Activated CD8-positive, alpha-beta memory T cell treated with anti-CD3 and anti-CD28 coated beads for 48 hours (primary cell): ENCODE measurements at places on chromosomes 7 and 10.

- DNase-seq: no peak
Measured at GRCh38 chr7:51226916-51227535, 89.6 kb downstream of the COBL start.

- DNase-seq: no peak
Measured at GRCh38 chr10:60023155-60023877, 117.0 kb upstream of the CCDC6 start.

- no peak for DNase-seq
Measured at GRCh38 chr10:2335626-2336025, 598.3 kb upstream of the ADARB2 start.

GRCh38 chr10:99329304-99329553 lies at the start of gene CNNM1:
Gene CNNM1, plus strand, starts transcription at chr10:99329356. Its CDS starts 32 bp downstream, at chr10:99329388.
- no peak for DNase-seq

DNA sequence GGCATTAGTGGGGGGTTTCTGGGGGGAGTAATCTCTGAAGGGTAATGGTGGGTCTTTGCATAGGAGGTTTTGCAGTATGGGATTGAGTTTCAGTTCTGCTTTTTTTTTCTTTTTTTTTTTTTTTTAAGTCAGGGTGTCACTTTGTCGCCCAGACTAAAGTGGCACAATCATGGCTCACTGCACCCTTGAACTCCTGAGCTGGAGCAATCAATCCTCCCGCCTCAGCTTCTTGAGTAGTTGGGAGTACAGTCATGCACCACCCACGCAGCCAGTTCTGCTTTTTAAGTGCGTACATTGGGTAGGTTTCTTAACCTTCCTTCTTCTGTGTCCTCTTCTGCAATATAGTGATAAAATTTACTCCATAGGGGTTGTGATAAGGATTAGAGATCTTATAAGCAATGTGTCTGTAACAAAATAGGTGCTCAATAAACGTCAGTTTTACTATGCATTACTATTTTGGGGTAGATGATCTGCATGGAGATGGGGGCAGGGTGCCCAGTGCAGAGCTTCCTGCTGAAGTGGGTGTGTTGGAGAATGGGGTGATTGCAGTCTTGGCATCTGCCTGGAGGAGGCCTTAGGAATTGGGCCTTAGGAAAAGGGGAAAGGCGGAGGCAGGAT lies 9.6 kb downstream of the KAZALD1 start:
- DNase-seq: no peak

- no peak for DNase-seq
Measured at GRCh38 chr7:34240417-34240816, 335.1 kb downstream of the BMPER start.

GRCh38 chr7:131932271-131932670 lies 375.8 kb upstream of the PODXL start:
- no peak for DNase-seq

- DNase-seq: no peak
Measured at GRCh38 chr10:75857269-75857846, 425.9 kb downstream of the LRMDA start.

GRCh38 chr10:103507235-103508191 lies 14.0 kb downstream of the NEURL1 start:
- DNase-seq: no peak

GRCh38 chr7:38929460-38930171 lies 20.6 kb upstream of the VPS41 start:
- no peak for DNase-seq

GRCh38 chr7:73560109-73560835 lies 2.8 kb upstream of the BCL7B start:
- DNase-seq: no peak

DNA sequence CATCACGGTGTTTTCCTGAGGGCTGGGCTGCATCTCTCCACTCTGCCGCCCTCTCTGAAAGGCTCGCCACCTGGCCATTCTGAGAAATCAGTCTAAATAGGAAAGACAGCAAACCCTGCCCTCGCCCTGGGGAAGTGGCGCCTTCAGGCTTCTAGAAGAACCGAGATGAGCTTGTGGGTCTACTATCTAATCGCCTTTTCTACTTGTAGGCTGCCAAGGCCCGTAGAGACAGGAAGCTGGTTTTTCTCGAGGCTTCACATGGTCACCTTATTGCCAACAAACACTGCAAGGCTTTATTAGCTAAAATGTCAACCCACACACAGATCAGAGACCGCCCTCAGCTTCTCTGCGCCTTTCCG lies 21.4 kb downstream of the LAT2 start:
- DNase-seq: no peak

- no peak for DNase-seq
Measured at GRCh38 chr10:4141471-4141870, 356.5 kb upstream of the KLF6 start.

- DNase-seq: no peak
Measured at GRCh38 chr7:779480-779879, 52.4 kb upstream of the PRKAR1B start.
